ENCODE measurements at places on chromosomes 2 and 18. TPM values are rescaled to one million over a fixed set of nuclear protein-coding genes. Genes with fewer than 3 reads are reported as not detected.

C2orf15 gene
- total RNA-seq = 2.0 TPM

FTCDNL1 gene
- total RNA-seq = 0.94 TPM

AAK1 gene
- 5.6 TPM for total RNA-seq

PDE11A gene
- 0.52 TPM for total RNA-seq

DSG1 gene
- total RNA-seq = 16.2 TPM

ICOS gene
- not detected for total RNA-seq

DSEL gene
- not detected for total RNA-seq

GPAT2 gene
- not detected for total RNA-seq

KCNS3 gene
- total RNA-seq = 2.5 TPM

GRCh38 chr18:78133729-78134128, 845.9 kb upstream of the SALL3 start:
- no peak for DNase-seq

GRCh38 chr2:24132543-24132942, 9.3 kb downstream of the FAM228B start:
- no peak for DNase-seq

- DNase-seq = no peak
Measured at GRCh38 chr2:236665572-236666118, 96.0 kb downstream of the ACKR3 start.

- no peak for DNase-seq
Measured at GRCh38 chr2:173051463-173052215, 24.0 kb upstream of the MAP3K20 start.

DNA sequence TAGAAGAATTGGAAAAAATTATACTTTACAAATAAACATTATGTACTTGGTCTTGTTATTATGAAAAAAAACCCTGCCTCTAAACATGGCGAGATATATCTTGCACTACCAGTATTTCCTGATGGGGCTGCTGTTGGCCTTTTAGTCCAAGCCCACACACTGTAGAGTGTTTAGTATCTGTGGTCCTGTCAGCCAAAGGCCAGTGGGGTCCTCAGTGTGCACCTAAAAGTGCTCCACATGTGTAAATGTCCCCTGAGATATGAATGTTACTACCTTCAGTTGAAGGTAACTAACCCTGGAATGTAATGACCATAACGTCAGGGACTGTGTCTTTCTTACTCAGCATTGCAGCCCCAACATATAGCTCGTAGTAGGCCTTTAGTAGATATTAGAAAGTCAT, 71.1 kb upstream of the HK2 start:
- DNase-seq = peak; percentile 49

DNA sequence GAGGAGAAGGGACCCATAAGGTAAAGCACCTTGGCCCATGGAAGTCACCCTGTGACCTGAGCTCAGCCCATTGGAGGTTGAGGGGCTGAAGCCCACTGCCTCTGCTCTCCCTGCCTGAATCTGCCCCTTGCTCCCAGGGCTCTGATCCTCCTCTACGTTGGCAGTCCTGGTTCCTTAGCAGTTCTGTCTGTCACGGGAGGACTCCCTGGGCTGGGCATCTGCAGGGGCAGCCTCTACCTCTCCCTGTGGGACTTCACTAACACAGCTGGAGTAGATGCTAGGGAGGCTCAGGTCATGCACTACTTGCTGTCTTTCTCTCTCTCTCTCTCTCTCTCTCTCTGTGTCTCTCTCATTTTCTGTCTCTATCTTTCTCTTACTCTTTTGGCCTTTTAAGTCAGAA, 8.7 kb downstream of the GYPC start:
- peak; percentile 69 for DNase-seq

GRCh38 chr2:32068-32467, 14.2 kb downstream of the FAM110C start:
- DNase-seq = no peak

- DNase-seq = no peak
Measured at GRCh38 chr2:44879269-44880124, 62.0 kb upstream of the SIX3 start.

DNA sequence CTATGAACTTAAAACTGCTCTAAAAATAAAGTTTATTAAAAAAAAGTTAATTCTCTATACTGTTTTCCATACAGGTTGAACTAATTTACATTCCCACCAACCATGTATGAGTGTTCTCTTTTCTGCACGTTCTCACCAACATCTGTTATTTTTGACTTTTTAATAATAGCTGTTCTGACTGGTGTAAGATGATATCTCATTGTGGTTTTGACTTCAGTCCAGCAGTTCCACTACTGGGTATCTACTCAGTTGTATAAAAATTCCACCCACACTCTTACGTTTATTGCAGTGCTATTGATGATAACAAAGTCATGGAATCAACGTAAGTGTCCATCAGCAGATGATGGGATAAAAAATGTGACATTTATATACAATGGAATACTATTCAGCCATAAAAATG, 33.7 kb downstream of the SPAG16 start:
- DNase-seq = no peak

DNA sequence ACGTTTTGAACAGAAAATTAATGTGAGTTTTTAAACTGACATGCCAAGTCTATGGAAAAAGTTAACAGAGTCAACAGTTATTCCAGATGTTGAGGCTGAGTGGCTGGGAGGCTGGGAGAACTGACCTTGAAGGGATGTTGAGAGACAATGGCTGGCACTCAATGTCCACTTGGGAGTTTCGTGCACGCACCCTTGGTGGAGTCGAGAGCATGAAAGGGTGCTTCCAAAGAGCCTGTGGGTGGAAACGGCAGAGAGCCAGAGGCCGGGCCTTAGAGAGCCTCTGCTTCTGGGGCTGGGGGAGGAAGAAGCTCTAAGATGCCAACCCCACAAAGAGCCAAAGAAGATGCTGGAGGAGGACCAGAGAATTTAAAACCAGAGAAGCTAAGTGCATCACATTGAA, 63.4 kb upstream of the L3MBTL4 start:
- no peak for DNase-seq

- DNase-seq = no peak
Measured at GRCh38 chr18:8890957-8891464, 185.7 kb downstream of the MTCL1 start.

GRCh38 chr18:23521271-23521670, 18.0 kb downstream of the RMC1 start:
- DNase-seq = no peak

GRCh38 chr2:240329116-240329665, 106.3 kb upstream of the GPC1 start:
- DNase-seq = no peak

DNA sequence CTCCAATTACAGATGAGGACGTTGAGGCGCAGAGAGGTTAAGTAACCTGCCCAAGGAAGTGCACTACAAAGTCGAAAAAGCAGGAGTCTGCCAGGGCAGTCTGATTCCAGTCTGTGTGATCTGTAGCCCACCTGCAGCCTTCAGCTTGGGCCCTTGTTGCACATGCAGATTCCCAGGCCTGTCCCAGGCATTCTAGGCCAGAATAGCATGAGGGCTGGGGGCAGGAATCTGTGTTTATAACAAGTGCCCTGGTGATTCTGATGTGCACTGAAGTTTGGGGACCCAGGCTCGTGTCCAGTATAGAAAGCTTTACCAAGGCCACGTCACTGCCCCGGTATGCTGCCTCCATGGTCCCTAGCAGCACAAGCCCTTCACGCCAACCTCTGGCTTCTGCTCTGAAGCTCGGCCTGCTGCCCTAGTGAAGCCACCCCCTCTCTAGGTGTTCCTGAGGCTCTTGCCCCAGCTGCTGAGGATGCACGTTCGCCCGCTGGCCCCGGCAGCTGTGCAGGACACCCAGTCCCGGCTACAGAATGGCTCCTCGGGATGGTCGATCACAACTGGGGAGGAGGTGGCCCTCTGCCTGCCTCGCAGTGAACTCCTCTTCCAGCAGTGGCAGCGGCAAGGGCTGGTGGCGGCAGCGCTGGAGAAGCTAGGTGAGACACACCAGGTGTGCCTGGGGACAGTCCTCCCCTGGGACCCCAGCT, 4.6 kb downstream of the CHRNG start:
- no peak for DNase-seq

DNA sequence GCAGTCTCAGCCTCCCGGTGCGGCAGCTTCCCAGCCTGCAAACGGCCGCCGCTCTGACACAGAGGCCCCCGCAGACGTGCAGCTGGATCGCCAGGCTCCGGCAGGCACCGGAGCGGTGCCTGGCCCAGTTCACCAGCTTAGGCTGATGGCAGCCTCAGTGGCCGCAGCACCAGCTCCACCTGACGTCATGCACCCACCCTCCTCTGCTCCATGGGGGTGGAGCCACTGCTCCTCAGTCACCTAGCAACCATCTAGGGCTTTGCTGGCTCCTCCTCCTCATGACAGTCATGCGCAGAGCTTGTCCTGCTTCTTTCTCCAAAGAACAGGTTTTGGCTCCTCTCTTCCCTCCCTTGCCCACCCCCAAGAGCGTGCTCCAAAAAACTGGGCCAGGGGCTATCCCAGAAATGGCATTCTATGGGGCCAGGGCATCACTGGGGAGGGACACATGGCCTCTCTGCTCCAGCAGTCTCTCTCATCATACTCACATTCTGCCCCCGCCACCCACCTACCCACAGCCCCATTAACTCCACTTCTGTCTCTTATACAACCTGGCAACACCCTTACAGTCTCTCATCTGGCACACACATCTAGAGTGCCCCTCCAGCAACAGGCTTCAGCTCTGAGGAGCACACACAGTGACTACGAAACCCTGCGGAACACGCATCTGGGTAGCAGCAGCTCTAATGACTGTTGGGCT, 5.5 kb downstream of the DCTN1 start:
- DNase-seq = peak; percentile 61

- DNase-seq = no peak
Measured at GRCh38 chr2:111656894-111657293, 227.1 kb downstream of the ANAPC1 start.

DNA sequence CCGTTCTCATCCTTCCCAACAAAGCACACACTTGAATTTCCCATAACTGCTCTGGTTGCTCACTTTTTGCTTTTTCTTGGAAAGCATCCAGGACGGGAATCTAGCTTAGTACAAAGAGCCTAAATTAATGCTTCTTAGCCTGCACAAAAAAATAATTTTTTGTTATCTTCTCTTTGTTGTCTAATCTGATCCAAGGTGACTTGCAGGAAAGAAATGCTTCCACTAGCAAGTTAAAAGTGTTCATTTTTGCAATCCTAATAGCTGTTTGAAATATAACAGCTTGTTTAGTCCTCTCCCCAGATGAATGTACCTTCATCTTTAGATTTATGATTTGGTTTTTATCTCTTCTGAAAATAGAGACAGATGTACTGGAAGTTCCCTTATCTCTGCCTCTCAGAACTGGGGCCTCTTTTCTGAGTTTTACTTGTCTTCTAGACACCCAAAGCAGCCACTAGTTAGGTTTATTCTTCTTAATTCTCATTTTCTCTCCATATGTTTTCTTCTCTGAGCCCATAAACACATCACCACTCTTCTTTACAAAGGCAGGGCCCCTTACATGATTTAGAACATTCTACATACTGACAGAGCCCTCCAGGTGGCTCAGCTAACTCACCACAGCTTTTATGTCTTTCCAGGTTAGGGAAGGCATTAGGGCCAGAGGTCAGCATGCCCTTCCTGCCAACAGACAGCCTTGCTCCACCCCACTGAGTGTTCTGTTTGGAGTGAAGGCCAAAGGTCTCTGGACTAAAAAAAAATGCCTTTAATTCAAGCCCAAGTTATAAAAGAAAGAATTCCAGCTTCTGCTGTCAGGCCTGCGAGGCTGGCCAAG, 74.7 kb upstream of the MAP4K3 start:
- no peak for DNase-seq

GRCh38 chr2:201357221-201357620, at the start of gene FLACC1:
TSS of gene FLACC1 (minus strand) at chr2:201357345. CDS start at chr2:201351404, 5,941 bp downstream.
- peak; percentile 74 for DNase-seq

DNA sequence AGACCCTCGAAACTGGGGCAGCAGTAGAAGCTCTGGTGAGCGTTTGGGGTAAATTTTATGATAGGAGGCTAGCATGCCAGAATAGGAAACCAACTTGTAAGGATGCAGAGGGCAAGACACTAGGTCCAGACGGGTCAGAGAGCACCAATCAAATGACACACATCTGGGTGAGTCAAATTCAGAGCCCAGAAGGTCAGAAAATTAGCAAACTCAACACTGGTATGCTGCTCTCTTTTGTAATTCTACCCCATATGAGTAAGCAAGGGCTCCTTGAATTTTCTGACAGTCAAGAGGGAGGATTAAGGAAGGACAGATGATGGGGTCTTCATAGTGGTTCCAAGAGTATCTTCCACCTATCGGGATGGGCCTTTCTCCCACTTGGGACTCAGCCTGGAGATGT, 209.8 kb downstream of the BCL2 start:
- DNase-seq = no peak

DNA sequence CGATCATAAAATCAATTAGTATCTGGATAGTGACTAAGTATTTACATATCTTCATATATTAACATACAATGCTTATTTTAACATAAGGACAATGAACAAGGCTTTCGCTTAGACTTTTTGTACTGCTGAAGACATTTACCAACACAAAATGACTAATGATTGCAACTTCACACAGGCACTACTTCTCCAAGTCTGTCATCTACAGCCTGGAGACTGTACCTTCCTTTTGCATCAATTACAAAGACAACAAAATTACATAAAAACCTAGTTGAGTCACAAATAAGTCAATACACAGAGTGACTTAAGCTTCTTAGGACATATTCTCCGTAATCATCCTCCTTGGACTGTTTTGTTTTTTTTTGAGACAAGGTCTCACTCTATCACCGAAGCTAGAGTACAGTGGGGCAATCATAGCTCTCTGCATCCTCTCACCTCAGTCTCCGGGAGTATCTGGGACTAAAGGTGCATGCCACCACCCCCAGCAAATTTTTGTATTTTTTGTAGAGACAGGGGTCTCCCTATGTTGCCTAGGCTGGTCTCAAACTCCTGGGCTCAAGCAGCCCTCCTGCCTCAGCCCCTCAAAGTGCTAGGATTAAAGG, 15.9 kb downstream of the PUM2 start:
- no peak for DNase-seq

DNA sequence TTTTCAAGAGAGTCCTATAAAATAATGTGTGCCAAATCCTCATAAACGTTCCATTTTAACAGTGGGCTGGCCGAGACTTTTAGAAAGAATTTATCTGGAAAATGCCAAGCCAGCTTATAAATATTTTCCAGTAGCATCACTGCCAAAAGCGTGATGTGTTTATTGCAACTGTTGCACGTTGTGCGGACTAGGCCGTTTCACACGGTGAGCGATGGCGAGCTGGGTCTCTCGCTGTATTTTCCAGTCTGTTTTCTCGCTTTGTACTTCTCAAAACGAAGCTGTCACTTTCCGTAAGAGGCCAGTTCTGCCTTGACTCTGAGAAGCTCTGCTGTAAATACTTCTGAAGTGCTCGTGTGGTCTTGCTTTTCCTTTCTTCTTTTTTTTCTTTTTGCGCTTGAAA, 65.0 kb upstream of the ZNF236 start:
- no peak for DNase-seq

DNA sequence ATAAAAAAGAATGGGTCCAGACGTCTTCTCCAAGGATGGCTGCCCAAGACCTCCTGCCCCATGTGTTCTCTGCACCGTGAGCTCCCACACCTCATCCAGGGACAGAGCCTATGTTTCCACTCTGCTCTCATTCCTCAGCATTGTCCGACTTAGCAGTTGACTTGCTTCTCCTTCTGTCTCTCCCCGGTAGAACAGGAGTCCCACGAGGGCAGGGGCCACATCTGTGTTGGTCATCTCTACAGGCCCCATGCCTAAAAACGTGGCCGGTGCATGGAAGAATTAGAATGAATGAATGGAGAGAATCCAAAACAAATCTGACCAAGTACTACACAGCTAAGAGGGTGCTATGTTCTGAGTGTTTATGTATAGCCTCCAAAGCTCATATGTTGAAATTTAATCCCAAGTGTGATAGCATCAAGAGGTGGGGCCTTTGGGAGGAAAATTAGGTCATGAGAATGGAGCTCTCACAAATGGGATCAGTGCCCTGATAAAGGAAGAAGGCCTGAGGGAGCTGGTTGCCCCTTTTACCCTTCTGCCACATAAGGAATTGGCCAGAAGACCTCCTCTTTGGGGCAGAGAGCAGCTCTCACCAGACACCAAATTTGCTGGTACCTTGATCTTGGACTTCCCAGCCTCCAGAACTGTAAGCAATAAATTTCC, 55.9 kb downstream of the FAM178B start:
- DNase-seq = no peak

Measured in Karpas-422 (cell line).